ENCODE measurements at places on chromosomes 3 and 15.
A peak's percentile ranks its signal among the peaks of the same experiment; 100 is the strongest.

GRCh38 chr15:29126821-29127461, 142.7 kb downstream of the NSMCE3 start:
- no peak for DNase-seq

DNA sequence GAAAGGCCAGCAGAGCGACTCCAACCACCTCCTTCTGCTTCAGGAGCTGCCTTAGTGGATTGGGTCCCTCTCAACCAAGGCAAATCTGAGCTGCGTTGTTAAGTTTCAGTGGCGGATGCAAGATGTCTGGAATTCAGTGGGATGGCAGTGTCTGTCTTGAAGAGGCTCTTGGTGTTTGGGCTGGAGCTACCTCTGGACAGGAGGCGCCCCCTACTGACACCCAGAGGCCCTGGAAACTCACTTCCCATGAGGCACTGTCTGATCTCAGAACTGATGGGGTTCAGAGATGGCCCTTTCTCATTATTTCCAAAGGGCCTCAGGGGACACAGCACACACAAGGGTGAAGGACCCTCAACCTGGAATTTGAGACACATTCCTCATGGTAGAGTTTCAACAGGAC, 6.0 kb upstream of the SLC28A1 start:
- DNase-seq = peak; percentile 49

DNA sequence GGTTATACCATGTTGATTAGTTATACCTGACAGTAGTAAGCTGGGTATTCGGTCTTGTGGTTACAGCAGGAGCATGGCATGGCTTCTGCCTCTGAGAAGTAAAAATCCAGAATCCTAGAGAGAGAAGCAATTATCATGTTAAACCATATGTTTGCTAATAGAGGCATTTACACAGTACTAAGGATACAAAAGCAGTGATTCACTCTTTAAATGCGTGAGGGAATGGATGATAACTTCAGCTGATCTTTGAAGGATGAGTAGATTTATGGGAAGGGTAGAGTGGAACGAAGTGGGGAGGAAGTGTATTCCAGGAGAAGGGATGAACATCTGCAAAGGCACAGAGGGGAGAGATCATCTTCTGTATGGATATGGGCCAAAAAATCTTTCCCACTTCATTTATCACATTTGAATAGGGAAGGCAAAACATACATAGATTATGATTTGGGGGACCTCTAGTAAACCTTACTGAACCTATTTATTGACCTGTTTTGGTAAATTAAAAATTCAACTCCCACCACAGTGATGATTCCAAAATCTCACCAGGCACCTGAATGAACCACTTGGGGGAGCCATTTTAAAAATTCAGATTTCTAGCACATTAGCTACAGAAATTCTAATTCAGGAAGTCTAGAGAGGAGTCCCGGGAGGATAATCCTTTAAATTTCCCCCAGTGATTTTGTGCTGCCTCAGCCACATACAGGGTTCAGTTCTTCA, 35.1 kb downstream of the IGSF10 start:
- no peak for DNase-seq

DNA sequence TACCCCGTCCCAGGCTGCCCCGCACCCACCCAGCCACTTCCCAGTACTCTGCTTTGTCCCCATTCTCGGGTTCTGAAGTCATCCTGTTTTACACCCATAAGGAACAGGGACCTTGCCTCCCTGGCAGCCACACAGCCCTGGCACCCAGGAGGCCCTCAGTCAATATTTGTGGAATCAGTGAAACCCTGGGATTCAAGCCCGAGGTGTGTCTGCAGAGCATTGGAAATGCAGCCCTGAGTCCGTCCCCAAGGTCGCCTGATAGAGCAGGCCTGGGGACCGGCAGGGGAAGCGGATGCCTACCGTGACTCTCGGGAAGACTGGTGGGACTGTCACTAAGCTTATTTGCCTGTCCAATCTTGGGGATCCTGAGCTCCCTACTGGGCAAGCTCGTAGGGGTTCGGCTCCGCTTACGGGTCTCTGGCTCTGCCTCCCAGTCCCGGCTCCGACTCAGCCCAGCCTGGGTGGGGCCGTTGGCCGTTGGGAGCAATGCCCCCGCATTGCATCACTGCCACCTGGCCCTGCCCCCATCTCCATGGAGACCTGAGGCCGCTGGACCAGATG, 64.4 kb upstream of the TAMM41 start:
- DNase-seq = no peak

DNA sequence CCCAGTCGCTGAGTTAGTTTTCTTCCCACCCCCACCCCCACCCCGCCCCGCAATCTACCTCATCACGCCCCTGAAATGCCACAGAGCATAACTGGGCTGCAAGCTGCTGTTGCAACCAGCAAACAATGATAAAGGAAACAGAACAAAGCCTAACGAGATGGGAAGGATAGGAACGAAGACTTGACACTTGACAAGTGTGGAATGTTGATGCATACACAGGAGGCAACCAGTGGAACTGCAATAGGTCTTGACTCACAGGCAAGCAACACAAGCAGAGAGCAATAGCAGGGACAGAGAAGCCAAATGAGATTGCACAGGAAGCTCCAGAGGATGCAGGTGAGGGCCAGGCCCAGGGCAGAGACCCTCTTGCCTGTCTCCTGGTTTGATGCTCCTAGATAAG, 225.9 kb downstream of the IGSF11 start:
- DNase-seq = no peak

DNA sequence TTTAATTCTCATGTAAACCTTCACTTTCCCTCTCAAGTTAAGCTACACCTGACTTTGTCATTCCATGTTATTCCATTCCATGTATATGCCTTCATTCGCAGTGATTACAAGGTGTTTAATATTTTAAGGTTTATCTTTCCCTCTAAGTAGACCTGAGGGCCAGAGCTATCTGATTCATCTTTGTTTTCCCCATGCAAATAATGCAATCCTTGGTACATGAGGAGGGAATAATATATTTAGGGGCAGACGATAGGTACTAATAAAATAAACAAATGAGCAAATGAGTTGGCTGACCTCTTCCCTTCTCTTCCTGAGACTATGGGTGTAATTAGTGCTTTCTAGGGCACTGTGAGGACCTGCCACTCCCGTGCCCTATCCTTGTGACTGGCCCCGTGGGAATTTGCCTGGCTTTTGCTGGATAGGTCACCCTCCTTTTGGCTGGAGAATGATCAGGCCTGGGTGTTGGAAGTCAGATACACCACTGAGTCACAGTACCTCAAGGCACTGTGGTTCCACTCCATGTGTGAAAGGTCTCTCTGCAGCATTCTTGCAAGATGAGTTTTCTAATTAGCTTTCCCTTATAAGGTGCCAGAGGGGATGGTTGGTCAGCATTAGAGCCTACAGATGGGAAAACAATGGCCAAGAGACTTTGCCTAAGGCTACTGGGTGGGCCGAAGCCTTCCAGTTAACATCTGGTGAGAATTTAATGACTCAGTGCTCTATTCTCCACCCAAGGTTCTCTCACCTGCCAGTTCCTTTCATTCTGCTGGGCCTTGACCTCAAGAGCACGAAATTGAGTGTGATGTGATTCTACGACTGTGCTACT, 183.2 kb downstream of the P3H2 start:
- no peak for DNase-seq

- DNase-seq = peak; percentile 58
Observed at GRCh38 chr15:63212050-63213004, 22.9 kb downstream of the RAB8B start.

DNA sequence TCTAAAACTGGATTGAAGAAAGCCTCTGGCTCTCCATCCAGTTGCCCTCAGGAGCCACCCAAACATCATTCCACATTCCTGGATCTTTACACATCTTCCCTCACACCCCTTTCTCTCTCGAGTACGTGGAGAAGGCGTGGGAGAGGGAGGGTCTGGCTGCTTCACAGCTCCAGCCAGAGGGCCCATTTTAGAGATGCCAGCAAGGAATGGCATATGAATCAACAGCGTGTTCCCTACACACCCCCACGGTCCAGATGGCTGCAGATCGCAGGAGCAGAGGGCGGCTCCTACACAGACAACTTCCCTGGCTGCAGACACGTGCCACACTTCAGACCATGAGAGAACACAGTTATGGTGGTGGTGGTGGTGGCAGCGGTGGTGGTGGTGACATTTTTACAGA, 280.1 kb downstream of the ERC2 start:
- no peak for DNase-seq

DNA sequence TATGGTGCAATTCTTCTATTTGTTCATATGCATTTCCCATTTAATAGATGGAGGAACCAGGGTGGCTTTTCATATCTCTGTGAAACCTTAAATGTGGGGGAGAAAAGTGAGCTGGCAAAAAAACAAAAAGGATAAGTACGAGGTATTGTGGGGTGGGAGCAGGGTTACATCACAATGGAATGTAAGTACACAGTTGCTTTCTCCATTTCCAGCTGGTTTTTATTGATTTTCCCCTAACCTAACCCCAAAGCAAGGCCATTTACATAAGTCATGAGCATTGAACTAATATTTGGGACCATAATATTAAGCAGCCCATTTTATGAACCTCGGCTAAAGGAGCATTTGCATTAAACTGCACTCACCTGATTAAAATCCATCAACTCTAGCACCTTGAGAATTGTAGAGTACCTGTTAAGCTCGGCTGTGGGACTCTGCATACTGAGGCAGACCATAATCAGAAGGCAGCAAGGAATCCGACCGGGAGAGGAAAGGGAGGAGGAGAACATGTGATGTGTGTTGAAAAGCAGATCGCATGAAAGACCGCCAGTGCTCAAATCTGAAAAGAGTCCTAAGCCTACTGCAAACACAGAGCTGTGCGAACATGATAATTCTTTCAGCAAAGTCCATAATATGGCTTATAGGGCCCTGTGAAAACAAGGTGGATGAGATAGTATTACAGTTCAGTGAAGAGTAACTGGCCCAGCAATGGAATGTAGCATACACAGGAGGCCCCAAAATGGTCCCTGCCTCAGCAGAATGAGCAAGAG, 513.4 kb downstream of the FHIT start:
- no peak for DNase-seq

- DNase-seq = peak; percentile 17
Observed at GRCh38 chr3:167750272-167750971, 14.9 kb downstream of the SERPINI1 start.

DNA sequence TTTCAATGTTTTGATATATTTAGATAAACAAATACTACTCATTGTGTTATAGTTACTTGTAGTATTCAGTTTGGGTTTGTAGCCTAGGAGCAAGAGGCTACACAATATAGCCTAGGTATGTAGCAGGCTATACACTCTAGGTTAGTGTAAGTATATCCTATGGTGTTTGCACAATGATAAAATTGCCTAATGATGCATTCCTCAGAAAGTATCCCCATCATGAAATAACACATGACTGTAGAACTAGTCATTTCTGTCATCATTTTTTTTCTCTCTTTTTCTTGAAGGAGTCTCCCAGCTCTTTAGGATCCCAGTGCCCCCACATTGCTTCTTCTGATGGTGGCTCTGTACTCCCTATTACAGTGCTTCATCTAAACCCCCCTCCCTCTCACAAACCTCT, 157.7 kb upstream of the CADPS start:
- DNase-seq = no peak

GRCh38 chr3:62923066-62923465, 47.9 kb upstream of the CADPS start:
- DNase-seq = no peak

- DNase-seq = no peak
Observed at GRCh38 chr15:61522411-61522810, 293.3 kb upstream of the RORA start.

DNA sequence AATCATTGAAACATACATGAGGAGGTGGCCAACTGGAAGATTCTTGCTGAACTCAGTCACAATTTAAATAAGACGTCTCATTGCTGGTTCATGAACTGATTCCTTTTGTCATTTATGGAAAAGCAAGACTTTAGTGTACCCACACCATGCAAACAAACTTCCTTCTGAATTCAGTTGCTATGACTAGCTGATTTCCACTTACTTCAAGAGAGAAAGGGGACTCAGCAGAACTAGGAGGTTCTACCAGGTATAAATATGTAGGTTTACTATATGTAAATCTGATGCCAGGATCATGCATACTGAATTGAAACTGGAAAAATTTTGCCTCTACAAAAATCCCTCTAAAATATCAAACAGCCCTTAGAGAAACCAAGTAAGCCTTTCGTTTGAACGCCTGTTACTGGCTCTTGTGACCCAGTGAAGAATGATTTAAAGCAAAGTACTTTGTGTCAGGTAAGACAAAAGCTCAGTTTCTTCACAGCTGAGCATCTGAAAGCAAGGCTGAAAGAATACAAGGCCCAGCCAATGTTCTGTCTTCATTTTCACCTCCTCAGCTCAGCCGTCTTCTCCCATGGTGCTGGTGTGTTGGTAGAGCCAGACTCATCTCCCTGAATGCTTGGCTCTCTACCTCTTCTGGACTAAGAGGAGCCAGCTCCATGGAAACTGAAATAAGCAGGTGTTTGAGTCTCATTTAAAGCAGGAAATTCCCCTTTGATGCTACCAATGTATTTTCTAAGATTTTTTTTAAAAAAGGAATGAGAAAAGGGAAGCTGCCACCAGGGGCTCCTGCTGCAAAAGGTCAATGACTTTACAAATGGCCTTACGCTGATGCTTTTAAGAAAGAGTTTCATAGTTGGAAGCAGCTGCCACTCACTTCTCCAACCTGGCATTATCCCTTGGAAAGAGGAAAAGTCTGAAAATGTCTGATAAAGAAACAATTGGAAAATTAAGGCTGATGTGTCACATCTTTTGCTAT, 301.6 kb downstream of the EFHB start:
- DNase-seq = no peak
